ENCODE measurements at places on chromosomes 16 and 17. TPM values are rescaled to one million over a fixed set of nuclear protein-coding genes. Genes with fewer than 3 reads are reported as not detected.

The MT1G gene
- not detected for total RNA-seq

The NPIPB6 gene
- total RNA-seq: 3.0 TPM

- DNase-seq: peak; percentile 84
These were observed at the start of gene DHX58 for GRCh38 chr17:42112552-42113176. TSS of gene DHX58 (minus strand) at chr17:42112714. CDS start at chr17:42111892, 822 bp downstream.

DNA sequence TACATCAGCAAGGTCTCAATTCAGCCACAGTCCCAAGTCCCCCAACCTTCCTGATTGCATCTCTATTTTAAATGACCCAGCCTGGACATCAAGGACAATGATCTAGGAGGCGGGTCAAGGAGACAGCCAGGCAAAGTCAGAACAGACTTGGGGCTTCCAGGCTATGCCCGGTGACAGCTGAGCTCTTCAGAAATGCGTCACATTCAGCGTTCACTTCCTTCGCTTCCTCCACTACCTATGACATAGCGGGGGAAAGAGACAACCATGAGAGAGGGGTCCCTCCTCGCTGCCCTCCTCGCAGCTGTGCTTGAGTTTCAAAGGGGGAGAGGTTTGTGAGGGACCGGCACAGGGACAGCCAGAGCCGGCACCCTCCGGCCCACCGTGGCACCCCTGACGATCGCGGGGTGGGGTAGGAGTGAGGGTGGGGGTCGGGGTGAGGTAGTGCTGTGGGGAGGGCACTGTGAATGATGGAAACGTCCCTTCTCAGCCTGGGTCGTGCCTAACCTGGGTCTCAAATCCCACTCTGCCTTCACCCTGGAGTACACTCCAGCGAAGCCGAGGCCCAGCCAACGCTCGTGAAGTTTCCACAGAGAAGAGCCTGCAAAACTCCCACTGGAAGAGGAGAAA lies 12.3 kb upstream of the LGALS3BP start:
- no peak for DNase-seq

All from CD4-positive, CD25-positive, alpha-beta regulatory T cell (primary cell).